ENCODE measurements at places on chromosomes 7 and 10.

- DNase-seq, result no peak
Measured at GRCh38 chr10:43347997-43348396, 23.4 kb upstream of the FXYD4 start.

DNA sequence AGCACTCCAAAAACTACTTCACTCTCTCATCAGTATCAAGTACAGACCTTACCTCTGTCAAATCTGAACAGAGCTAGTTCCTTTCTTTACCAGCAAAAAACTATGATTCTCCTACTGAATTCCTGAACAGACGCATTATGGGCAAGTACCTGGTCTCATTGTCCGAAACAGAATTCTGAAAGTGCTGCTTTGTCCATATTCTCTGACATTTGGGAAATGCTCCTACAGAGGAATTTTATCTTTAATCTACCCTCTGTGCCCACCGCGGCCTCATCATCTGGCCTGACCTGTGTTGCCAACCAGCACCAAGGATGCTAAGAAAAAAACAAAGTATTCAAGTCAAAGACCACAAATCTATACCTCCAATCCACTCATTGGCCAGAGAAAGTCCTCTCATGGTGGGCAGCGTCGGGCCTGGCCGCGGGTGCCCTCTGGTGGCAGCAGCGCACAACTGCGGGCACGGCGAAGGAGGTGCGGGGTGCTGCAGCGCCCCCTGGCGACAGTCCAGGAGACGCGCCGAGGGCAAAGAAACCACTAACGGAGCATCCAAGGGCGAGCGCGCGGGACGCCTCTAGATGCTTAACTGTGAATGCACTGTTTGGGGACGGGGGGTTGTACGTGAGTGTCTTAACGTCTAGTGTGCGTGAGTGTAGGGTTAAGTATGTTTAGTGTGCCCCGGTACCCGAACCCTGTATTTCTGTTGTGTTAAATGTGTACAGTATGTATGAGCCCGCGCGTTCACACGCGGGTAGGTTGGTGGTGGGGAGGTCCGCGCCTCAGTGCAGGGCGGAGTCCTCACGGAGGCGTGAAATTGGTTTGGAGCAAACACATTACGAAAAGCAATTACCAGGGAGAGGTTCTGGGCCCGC, 5.0 kb upstream of the GBX1 start:
- DNase-seq, result peak; percentile 75

- DNase-seq, result no peak
Measured at GRCh38 chr10:130363051-130363450, 226.9 kb downstream of the GLRX3 start.

GRCh38 chr7:125555916-125556315, 626.3 kb upstream of the POT1 start:
- DNase-seq, result no peak
